ENCODE measurements at places on chromosomes 5 and 9.
A peak's percentile ranks its signal among the peaks of the same experiment; 100 is the strongest.

DNA sequence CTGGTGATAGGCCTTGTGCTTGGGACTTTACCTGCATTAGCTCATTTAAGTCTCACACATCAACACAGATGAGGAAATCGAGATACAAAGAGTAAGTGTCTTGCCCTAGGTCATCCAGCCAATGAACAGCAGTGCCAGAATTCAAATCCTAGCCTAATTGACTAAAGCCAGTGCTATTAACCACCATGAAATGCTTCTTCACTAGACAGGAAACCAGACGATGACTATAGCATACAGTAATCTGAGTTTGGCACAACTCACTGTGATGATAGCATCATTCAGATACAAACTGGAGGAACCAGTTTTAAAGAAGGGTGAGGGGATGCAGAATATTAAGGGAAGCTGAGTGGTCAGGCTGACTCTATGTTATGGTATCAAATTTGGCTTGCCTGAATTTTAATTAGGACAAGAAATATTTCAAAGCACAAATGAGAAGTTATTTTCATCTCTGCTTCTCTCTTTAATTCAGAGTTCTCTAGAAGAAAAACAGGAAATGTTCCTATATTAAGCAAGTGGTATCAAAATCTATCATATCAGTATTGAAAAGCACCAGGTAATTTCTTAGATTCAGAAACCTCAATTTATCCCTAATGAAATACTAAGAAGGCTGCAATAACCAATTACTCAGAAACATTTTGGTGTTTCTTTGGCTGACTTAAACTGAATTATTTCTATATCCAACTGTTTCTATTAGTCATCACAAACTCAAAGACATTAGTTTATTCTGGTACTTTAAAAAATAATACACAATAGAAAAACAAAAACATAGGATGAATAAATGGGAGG, 147.0 kb upstream of the RASA1 start:
- no peak for DNase-seq

DNA sequence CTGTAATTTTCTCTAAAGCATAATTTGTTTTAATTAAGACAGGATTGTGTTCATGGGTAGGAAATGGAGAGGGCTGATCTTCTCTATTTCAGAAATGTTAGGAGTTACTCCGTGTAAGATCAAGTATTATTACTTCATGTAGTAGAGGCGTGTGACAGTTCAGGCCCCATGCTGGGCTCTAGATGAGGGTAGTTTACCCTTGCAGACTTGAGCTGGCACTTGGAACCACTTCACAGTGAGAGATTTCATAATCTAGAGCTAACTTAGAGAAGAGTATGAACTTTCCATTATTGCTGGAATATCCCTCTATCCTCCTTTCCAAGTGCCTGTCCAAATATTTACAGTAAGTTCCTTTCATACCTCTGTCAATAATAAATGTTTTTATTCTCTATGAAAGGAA, 195.1 kb downstream of the PCSK5 start:
- DNase-seq = no peak

- DNase-seq = no peak
Measured at GRCh38 chr5:78593465-78593864, 55.1 kb downstream of the LHFPL2 start.

DNA sequence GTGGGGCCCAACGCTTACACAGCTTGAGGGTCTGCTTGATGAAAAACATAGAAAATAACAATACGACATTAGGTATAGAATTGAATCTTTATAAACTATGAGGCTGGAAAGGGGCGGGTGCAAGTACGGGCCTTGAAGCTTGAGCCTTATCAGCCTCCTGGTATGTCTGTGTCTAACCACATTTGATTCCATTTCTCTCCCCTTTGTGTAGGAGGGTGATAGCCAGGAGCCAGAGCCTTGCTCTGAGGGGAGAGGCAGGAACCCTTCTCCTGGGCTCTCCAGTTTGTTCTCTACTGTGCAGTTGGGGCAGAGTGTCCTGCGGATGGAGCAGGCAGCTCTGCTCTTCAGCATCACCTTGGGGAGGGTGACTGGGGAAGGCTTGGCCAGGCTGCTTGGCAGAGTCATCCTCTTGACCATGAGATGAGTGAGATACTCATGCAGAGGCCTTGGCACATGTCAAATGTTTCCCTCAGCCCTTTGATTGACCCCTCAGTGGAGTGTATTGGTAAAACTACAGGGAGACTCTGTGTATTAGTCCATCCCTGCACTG, 153.5 kb downstream of the SEMA6A start:
- DNase-seq = no peak

- DNase-seq = no peak
Measured at GRCh38 chr5:60668686-60669304, 31.2 kb downstream of the DEPDC1B start.

GRCh38 chr9:131950487-131950886, 129.2 kb downstream of the MED27 start:
- DNase-seq = no peak

DNA sequence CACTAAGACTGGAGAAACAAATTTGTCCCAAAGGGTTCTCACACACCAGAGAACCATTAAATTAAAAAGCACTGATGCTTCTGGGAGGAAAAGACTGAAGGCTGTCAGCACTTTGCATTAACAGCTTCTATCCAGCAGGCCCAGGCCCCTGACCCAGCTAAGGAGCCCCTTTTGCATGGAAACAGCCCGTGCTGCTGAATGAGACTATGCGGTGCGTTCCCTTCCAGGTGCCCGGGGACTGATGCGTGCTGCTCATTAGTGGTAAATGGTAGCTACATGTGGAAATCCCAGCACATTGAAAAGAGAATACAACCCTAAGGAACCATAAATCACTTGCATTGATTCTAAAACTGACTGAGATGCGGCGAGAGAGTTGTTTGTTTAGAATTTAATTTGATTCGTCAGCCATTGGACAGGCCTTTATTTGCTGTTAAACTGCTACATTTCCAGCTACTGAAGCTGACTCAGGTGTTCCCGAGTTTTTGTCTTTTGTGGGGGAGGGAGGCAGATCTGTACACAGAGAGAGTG, 351.0 kb upstream of the SLC24A2 start:
- DNase-seq = no peak

GRCh38 chr9:108933231-108933717, 650 bp downstream of the ELP1 start:
- no peak for DNase-seq

DNA sequence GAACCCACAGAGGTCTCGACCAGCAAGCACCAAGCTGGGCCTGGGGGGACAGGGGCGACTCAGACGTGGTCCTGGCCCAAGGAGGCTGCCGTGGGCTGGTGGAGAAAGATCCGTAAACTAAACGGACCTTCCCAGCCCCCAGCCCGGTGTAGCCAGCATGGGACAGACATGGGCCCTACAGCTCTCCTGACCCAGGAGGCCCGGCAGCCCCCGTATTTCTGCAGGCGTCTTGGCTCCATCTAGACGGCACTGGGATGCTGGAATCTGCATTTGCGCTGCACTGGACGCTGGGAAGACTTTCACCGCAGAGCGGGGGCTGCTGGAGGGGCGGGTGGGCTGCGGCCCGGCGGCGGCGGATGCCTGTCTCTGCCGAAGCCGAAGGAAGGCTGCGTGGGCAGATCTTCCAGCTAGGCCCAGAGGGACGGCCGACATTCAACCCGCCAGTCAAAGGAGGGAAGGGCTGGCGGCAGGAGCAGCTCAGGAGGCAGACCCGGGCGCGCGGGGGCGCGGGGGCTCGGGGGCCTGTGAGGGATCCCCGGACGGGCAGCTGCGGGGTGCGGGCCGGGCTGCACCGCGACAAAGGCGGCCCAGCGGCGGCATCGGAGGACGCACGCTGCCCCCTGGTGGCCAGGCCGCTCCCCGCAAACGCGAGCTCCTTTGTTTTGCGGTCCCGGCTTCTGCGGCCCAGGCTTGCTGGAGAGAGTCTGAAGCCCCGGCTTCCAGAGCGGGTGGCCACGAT, 266.2 kb downstream of the NSG2 start:
- peak; percentile 83 for DNase-seq

- no peak for DNase-seq
Measured at GRCh38 chr5:55104036-55104772, 1.8 kb downstream of the GZMA start.

- DNase-seq = no peak
Measured at GRCh38 chr5:94517490-94518488, 100.6 kb downstream of the KIAA0825 start.

DNA sequence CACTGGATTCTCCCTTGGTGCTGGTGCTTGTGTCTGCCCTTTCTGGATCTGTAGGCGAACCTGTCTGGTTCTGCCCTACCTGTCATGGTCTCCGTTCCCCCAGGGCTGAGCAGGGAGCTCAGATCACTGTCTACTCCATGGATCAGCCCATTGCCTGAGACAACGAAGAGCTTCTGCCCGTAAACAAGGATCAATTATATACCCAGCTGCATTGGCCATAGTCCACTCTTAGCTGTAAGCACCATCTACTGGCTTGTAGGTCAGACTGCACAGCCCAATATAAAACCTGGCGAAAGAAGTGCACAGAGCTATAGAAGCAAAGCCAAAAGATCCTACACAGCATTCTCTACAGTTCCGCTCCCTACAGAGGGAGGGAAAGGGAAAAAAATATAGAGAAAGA, 181.5 kb upstream of the RPS23 start:
- no peak for DNase-seq

- no peak for DNase-seq
Measured at GRCh38 chr5:79263290-79263689, 27.4 kb downstream of the JMY start.

DNA sequence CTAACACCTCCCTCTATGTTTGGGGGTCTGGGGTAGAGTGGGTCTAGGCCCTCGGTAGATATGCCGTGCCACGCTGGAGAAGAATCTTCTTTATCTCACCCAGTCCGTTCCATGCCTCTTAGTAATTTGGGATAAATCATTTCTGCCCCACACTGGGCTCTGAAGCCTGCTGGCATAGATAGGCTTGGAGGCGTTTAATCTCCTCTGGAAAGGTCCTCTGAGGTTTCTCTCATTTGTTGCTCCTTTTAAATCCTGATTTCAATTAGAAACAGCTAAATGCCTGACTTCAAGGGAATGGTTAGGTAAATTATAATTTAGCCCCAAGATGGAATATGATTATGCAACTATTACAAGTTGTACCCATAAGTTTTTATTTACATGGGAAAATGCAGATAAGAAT, 57.8 kb upstream of the AKNA start:
- no peak for DNase-seq

DNA sequence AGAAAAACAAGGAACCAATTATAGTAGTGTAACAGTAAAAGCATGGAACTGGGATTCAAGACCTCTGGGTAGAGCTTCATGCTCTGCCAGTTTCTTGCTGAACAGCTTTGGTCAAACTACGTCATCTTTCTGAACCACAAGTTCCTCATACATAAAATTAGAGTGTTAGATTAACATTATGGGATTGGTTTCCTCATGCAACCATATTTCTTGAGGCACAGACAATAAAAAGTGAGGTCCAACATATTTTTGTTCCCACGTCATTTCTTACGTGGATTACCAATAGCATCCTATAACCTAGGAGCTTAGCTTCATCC, 354.8 kb downstream of the TMEM232 start:
- no peak for DNase-seq

GRCh38 chr5:169149317-169149716, 151.6 kb downstream of the SLIT3 start:
- no peak for DNase-seq

- no peak for DNase-seq
Measured at GRCh38 chr5:157721159-157721558, 10.1 kb upstream of the THG1L start.

GRCh38 chr5:102539996-102540728, 41.4 kb upstream of the SLCO6A1 start:
- no peak for DNase-seq

- DNase-seq = no peak
Measured at GRCh38 chr5:135505973-135506372, 29.8 kb downstream of the NEUROG1 start.

GRCh38 chr5:80076131-80077050, 41.2 kb downstream of the THBS4 start:
- no peak for DNase-seq

DNA sequence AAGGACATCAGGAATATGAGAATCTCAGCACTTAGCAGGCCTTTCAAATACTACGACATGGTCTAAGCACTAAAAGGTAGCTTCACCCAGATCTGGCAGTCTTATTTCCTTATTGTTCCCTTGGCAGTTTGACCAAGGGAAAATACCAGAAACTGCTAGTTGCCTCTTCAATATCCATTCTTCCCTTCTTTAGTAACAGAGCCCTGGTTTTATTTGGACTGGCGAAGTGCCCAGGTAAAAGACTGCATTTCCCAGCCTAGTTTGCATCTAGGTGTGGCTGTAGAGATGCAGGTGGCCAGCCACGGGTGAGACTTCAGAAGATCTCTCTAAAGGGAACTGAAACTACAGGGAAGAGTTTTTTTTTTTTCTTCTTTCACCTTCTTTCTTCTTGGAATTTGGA, 21.6 kb downstream of the DMRT2 start:
- no peak for DNase-seq

- no peak for DNase-seq
Measured at GRCh38 chr9:108017671-108018070, 528.1 kb upstream of the KLF4 start.

DNA sequence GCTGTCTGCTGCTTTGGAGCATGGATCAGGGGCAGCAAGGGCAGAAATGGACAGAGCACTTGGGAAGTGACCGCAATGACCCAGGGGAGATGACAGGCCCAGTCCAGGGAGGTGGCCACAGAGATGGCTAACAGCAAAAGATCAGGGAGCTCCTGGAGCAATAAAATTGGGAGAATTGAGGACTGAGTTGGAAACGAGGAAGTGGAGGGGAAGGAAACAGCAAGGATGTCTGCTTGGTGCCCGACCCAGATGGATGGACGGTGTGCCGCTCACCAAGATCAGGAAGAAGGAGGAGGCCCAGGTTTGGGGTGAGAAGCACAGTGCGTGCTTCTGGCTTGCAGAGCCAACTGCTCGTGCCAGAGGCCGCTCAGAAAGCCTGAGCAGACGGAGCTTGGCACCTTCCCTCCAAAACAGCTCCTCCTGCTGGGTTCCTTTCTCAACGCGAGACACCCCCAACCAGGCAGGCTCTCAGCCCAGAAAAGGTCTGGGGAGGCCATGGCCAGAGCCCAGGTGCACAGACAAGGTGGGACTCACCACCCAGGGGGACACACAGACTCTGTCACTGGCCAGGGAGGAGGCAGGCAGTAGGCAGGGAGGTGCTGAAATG, 1.7 kb upstream of the SLC34A1 start:
- no peak for DNase-seq

DNA sequence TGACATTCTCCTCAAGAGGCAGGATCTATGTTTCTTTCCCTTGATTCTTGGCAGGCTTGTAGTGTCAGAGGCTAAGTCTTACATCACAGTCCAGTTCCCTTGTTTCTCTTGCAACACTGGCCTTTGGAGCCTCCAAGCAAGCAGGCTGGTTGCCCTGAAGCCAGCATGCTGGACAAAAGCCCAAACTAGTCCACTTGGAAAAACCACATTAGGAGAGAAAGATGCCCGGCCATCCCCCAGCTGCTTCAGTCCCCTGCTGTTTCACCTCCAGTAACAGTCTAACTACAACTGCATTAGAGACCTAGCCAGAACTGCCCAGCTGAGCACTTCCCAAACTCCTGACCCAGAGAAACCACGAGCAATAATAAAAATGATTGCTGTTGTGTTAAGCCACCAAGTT, 87.6 kb downstream of the ADAMTS6 start:
- no peak for DNase-seq

Measured in H54 (cell line).